ENCODE measurements at places on chromosomes 16 and 17.

- no peak for DNase-seq
Observed at GRCh38 chr16:20620770-20621169, 44.6 kb upstream of the ACSM2B start.

- DNase-seq: no peak
Observed at GRCh38 chr17:78019367-78019975, 61.0 kb downstream of the TNRC6C start.

- DNase-seq: no peak
Observed at GRCh38 chr17:47852113-47852949, 1.4 kb upstream of the SP6 start.

- DNase-seq: no peak
Observed at GRCh38 chr17:77371117-77371887, 230.5 kb downstream of the SEC14L1 start.

GRCh38 chr16:85751698-85752501 lies 1.0 kb upstream of the C16orf74 start:
- no peak for DNase-seq

DNA sequence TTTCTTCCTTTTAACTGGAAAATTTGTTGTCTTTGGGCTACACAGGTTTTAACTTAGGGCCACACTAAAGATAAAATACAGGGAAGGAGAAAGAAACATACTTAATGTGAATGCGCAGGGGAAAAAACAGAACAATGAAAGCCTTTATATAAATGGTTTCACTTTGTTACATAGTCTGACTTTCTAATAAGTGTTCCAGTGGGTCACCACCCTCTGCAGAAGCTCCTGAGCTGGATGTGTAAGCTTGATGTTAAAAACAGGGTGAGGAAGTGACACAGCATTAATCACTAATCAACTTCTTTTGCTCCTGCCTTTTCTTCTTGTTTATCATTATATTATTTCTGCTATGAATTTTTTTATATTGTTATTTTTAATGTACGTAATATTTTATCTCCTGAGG lies 445.6 kb upstream of the CA10 start:
- no peak for DNase-seq

GRCh38 chr16:89453501-89454321 lies 36.6 kb downstream of the ANKRD11 start:
- DNase-seq: peak; percentile 33

All from CD4-positive, alpha-beta T cell treated with Interleukin-1 beta for 1 hour (primary cell).